ENCODE measurements at places on chromosomes 5 and 9.

DNA sequence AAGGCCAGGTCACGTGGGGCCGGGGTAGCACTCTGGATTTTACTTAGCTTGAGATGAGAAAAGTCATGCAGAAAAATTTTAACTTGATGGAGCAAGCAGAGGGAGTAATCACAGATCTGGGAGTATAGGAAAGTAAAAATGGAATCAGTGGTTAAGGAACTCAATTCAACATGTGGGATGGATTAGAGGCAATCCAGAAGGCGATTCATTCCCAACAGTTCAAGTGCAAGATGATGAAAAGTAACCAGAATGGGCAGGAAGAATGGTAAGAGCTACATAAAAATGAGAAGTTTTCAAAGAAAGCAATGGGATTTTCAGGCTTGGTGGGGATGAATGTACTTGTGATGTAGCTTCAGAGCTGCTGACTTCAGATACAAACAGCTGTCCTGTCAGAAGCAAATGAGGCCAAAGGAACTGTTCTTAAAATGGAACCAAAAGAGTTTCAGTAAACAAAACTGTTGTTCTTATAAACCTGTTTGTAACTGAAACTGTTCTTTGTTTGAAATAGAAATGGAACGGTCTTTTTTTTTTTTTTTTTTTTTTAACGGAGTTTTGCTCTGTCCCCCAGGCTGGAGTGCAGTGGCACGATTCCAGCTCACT lies 5.6 kb upstream of the SEC24A start:
- no peak for DNase-seq

DNA sequence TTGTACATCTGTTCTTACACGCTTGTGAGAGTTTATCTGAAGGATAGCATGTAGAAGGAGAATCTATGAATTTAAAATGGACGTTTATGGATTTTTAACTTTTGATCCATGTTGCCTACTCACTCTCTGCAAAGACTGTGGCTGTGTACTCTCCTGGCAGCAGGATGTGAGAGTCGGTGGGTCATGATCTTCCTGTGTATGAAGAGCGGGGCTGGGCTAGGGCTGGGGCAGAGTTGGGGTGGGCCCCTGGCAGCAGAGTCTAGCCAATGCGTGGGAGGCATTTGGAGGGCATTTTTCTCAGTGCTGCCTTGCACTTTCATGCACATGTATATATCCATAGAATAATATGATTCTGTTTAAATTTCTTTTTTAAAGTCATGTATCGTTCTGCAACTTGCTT lies 24.0 kb upstream of the DAB2IP start:
- DNase-seq, result no peak

GRCh38 chr9:33102551-33103210 lies 26.2 kb upstream of the SMU1 start:
- DNase-seq, result no peak

DNA sequence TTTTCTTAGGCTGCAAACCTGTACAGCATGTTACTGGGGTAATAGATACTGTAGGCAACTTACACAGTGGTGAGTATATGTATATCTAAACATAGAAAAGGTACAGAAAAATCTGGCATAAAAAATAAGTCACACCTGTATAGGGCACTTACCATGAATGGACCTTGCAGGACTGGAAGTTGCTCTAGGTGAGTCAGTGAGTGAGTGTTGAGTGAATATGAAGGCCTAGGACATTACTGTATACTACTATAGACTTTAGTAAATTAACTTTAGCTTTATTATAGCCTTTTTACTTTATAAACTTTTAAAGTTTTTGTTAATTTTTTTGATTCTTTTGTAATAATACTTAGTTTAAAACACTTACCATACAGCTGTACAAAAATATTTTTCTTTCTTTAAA lies 51.3 kb downstream of the DENND4C start:
- no peak for DNase-seq

- DNase-seq, result no peak
Measured at GRCh38 chr9:131447600-131447999, 53.7 kb downstream of the PRRC2B start.

DNA sequence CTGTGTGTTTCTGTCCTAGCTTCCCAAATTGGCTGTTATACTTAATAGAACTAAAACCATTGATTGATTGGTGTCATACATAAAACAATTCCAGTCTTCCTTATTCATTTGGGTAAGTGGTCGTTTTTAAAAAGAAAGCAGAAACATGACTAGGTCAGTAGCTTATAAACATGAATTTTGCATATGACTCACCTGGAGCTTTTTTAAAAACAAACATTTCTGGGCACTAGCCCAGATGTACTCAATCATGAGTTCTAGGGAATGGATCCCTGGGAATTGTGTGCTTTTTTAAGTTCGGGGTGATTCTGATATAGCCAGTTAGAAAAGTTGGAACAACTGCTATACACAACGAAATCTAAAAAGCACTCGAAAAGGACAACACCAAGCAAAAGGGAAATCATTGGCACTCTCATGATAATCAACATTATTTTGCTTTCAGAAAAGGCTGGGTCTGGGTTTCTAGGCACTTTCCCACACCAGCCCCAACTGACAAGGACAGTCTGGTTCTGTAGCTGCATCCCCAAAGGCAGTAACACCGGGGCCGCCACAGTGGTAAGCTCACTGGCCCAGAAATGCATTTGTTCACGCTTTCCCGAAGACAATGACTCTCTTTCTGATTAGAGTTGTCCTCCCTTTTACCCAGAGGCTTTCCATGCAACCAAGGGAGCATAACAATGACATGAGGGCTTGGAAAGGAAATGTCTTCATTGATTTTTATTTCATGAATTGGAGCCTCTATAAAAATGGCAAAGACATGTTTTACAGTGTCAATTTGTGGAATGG lies 664.9 kb upstream of the WWC1 start:
- DNase-seq, result no peak

- DNase-seq, result no peak
Measured at GRCh38 chr5:135641319-135641718, 62.5 kb upstream of the CXCL14 start.

GRCh38 chr5:20420991-20421595 lies 433.1 kb upstream of the CDH18 start:
- no peak for DNase-seq
